ENCODE measurements at places on chromosomes 11 and 22.

DNA sequence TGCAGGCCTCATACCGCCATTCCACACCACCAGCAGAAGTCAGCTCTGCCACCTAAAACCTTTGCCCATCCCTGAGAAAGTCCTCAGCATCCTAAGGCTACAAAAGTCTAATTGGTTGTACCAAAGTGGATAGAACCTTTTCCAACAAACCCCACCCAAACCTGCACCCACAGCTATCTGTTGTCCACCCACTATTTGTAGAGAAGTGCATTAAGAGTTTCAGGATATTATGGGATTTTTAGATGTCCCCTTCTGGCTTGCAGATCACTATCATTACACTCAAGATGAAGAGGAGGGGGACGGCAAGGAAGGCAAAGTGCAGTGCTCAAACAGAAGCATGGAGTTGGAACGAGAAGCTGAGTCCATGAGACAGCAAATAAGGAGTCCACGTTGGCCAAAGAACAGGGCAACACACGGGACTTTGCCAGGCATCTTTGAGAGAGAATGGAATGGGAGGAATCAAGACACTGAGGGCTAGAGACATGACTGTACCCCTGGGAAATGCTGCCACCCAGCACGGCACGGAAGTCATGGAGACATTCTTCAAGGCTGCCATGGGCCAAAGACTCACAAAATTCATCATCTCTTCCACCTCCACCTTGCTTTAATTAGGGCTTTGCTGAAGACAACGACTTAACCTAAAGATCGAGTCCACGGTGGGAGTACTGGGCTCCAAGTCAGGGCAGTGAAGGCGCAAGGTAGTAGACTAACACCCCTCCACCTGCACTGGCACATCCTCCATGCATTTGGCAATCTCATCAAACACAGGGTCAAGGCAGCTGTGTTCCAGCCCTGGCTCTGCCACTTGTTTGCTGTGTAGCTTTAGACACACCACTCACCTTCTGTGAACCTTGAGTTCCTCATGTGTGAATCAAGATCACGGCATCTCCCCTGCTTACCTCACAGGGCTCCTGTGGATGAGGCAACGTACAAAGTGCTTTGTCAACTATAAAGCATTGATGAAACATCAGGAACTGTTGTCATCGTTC, 112.9 kb upstream of the TMEM45B start:
- DNase-seq: no peak

GRCh38 chr11:118090545-118091162, 3.9 kb upstream of the SMIM35 start:
- no peak for DNase-seq

DNA sequence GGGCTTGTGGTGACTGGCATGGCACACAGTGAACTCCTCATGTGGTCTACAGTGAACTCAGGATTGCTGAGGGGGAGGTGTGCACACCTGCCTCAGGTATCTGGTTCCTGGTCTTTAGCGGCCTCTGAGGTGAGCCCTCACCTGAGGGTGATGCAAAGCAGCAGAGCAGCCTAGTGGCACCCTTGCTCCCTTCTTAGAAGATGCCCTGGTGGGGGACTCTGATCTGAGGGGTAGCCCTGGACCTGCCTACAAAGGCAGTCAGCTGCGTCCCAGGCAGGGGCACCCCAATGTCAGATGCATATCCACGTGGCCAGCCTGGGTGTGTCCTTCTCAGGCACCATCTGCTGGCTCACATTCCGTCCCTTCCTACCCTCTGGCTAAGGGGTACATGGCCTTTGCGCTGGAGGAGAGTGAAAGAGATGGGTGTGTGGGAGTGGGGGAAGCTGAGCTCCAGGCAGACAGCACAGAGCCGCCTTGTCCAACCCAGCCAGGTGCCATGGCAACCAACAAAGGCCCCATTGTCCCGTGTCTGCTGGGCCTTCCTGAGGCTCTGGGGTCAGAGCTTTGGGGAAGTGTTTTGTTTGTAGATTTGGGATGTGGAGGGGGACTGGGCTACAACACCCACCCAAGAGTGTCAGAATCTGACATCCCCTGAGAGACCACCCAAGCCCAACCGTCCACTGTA, 5.8 kb downstream of the PLEKHB1 start:
- no peak for DNase-seq

GRCh38 chr22:26432619-26433311, 3.7 kb downstream of the ASPHD2 start:
- DNase-seq: no peak

- no peak for DNase-seq
These were observed 60.0 kb downstream of the BTG4 start for GRCh38 chr11:111452146-111452545.

DNA sequence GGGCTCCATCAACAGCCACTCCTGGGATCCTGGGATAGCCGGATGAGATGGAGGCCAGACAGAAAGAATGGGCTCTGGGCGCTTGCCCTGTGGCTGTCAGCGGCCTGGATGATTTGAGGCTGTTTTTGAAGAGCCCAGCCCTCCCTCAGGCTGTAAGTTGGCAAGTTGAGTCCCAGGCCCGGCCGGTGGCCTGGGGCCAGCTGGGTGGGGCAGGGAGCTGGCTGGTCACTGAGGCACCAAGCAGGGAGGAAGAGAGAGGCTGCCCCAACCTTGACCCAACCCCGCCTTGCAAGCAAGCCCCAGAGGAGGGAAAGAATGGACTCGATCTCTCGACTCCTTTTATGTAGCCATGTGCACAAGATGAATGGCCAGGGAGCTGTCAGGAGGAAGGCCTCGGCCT, 34.9 kb downstream of the RIBC2 start:
- DNase-seq: no peak

DNA sequence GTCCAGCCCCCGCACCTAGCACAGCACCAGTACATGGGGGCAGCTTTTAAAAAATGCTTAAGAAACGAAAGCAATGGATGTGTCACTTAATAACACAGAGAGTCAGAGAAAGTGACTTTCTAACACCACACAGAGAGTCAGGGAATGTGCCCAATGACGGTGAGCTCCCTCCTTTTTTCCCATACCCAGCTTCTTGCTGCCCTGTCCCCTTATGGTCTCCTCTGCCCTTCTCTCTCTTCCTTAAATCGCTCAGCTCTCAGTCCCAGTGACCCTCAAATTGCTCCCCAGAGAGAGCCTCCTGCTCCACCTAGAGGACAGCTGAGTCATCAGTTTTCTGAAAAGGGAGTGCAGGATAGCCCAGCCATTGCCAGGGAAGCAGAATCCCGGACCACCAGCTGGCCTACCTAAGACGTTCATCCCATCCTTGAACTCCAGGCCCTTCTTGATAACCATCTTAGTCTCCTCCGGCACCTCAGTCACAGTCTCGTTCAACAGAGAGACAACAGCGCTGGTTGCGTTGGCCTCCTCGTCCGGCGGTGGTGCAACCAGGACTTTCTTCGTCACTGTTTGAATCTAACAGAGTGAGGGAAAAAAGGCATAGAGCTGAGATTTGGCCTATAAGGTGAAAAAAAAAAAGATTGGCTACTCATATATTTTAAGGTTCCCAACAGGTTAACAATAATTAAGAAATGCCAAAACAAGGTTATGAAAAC, 113.5 kb downstream of the SLC1A2 start:
- DNase-seq: no peak

DNA sequence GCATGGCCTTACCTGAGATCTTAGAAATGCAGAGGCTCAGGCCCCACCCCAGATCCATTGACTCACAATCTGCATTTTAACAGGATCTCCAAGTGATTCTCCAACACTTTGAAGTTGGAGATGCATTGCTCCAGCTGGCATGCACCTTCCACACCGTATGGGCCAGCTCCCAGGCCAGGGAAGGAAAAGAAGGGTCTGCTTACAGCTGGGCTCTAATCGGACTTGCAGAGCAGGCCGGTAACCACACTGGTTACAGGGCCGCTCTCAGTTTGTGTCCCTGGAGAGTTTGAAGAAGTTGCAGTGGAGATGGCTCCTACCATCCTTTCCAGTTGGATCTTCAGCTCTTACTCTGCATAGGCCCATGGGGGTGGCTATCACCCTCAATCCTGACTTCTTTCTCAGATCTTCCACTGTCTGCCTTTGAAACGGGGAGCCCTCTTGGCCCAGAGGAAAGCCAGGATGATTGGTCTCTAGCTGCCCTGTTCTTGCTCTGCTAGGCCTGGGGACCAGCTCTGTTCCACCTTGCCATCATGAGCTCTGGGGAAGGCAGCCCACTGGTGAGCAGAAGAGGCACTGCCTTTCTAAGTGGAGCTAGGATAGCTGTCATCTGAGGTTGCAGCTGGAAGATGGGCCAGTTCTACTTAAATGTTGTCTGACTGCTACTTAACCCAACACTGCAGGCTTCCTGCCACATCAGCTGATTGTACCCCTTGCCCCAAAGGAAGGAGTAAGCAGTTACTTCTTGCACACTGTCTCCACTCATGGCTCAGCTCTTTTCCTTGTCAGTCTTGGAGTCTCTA, 105.6 kb upstream of the NAV2 start:
- no peak for DNase-seq

DNA sequence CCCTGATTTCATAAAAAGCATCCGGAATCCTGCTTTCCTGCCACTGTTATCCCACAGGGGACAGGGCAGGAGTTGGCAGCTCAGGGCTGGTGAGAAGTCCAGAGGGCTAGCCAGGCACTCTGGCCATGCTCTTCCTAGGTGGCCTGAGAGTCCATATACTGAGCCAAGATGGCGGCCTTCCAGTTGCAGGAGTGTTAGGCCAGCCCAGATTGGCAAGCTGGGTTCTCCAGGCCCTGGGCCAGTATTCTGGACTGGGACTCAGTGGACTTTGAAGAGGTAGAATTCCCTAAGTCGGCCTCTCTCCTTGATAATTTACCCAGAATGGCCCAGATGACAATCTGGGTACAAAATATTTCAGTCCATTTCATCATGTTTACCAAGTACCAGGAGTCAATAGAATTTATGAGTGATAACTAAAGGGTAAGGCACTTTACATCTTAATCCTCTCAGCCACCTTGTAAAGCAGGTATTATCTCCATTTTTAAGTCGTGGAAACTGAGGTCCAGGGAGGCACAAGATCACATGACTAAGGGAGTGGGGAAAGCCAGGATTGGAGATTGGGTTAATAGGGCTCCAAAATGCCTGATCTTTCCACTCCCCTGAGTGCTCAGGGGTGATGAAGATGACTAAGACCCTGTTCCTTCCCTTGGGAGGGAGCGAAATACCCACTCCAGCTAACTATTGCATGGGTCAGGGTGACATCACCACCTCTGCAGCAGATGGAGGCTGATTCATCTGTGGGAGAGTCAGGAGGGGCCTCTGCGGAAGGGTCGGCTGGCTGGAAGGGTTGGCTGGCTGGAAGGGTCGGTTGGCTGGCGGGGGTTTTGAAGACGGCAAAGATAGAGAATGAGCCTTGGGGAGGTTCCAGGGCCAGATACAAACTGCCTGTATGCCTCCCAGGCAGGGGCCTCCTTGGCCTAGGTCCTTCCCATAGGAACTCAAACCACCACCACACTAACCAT, 1.2 kb upstream of the MICALL1 start:
- peak; percentile 92 for DNase-seq

- DNase-seq: no peak
These were observed 90.8 kb upstream of the APOA1 start for GRCh38 chr11:116928102-116928777.

DNA sequence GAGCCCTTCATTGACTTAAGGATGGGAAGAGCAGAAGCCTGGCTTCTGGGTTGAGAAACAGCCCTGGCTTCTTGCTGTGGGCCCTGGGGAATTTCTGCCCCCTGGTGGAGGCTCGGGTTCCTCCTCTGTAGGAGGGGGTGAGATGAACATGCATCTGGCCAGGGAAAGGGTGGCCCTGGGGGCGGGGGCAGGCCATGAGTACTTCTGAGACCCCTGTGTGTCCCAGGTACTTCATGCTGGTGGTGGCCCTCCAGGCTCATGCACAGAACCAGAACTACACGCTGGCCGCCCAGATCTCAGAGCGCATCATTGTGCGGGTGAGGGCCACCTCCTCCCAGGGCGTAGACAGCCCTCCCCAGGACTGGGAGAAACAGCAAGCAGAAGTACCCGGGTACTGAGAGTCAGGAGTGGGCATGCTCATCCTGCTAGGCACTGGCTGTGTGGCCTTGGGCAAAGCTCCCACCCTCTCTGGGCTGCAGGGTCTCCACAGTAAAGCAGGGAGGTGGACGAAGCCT, 15.8 kb downstream of the TMEM258 start:
- DNase-seq: no peak

DNA sequence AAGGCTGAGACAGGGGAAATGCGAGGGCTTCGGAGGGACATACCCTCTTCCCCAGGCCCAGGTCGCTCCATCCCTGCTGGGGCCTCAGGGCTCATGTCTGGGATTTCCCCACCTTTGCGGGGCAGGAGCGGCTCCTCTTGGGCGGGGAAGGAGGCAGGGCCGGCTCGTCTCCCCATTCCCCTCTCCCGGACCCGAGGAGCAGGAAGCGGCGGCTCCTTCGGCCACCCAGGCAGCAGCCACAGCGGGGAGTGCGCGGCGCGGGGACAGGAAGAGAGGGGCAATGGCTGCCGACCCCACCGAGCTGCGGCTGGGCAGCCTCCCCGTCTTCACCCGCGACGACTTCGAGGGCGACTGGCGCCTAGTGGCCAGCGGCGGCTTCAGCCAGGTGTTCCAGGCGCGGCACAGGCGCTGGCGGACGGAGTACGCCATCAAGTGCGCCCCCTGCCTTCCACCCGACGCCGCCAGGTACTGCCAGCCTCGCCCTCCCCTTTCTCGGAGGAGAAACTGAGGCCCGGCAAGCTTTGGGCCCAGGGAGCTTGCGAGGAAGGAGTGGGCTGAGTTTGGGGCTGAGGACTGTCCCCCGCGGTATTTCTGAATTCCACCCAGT, at the start of gene ANKK1:
Gene ANKK1, plus strand, starts transcription at position 175 of the 607 bp plus-strand sequence. Its CDS starts 106 bp downstream, at position 281.
- DNase-seq: no peak

- peak; percentile 40 for DNase-seq
These were observed 2.3 kb upstream of the MALAT1 start for GRCh38 chr11:65496304-65497140.

- DNase-seq: no peak
These were observed 24.0 kb downstream of the RAB30 start for GRCh38 chr11:83047515-83048225.

DNA sequence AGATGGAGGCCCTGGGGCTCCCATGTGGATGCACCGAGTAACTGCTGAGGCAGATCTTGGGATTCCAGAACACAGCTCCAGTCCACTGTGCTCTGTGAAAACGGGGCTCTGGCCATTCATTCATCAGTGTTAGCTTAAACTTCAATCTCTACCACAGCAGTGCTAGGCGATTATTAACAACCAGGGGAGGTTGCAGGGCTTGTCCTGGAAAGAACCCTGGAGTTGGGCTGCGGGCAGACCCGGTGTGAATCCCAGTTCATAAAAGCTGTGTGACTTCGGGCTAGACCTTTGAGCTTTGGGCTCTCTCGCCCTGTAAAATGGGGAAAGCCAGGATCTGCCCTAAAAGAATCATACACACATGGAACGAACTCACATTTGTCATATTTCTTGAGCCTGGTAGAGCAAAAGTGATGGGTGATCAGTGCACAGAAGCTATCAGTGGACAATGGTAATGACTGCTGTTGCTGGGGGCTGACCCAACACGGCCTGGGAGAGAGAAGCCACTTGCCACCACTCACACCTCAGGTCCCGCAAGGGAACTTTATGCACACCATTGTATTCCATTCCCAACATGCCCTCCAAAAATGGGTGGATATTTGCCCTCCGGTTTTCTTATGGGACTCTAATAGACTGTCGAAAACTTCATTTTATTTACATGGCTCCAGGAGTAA, 15.6 kb upstream of the CRYBB3 start:
- DNase-seq: no peak

- no peak for DNase-seq
These were observed 75.7 kb upstream of the INCENP start for GRCh38 chr11:62048100-62048499.

- no peak for DNase-seq
These were observed 9.1 kb upstream of the GLYATL1B start for GRCh38 chr11:59076876-59077571.

- no peak for DNase-seq
These were observed 27.2 kb downstream of the PPFIBP2 start for GRCh38 chr11:7540830-7541555.

GRCh38 chr11:79950172-79950571, 509.3 kb upstream of the TENM4 start:
- no peak for DNase-seq
